ENCODE measurements at places on chromosomes 1 and 21. TPM values are rescaled to one million over a fixed set of nuclear protein-coding genes. Genes with fewer than 3 reads are reported as not detected.

The MLLT11 gene
- total RNA-seq, result 53.8 TPM

The CRB1 gene
- 22.8 TPM for total RNA-seq

The RGS13 gene
- total RNA-seq, result not detected

The GJA8 gene
- not detected for total RNA-seq

The NID1 gene
- total RNA-seq, result 41.9 TPM

The MX2 gene
- total RNA-seq, result 0.36 TPM

The SYT11 gene
- total RNA-seq, result 143 TPM

The PDZK1IP1 gene
- total RNA-seq, result not detected

The ALPL gene
- 4.4 TPM for total RNA-seq

The RYR2 gene
- total RNA-seq, result 19.4 TPM

The PAX7 gene
- total RNA-seq, result 0.82 TPM

The GBP5 gene
- not detected for total RNA-seq

All from cerebellum (tissue), 4 donors.